ENCODE measurements at places on chromosomes 3 and 15.
A peak's percentile ranks its signal among the peaks of the same experiment; 100 is the strongest.

DNA sequence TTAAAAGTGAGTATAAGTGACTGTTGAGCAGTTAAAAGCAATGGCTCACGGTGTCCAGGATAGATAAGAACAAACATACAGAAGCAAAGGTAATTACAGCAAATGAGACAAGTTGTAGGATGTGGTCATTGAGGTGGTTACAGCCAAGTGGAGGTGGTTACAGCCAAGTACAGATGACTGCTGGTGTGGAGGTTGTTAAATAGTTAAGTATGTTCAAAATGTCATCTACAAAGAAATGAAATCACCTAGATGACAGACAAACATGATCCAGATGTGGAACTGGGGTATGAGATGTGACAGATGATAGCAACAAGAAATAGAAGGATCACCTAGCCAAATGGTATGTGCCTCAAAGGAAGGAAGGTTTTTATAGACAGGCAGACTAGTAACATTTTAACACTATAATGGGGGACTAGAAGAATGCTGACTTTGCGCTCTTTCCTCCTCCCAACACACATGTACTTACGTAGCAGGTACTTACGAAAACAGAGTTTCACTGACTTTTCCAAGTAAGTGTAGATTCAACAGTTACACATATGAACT, 6.8 kb upstream of the ANKRD28 start:
- no peak for ATAC-seq

DNA sequence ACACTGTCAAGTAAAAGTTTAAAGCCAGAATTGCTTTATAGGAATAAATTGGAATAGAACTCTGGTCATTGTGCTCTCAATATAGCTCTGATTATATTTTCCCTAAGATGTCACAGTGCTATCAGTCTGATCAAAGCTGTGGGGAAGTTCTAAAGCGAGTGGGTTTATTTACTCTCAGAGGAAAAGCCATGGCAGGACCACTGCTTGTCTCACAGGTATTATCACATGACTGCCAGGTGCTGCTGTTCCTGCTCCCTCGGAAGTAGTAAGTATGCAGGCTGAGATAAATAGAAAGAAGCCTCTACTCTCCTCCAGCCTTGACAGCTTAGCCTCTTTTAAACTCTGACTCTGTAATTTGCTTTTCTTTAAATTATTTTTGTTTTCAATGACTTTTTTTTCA, 49.1 kb upstream of the UTS2B start:
- no peak for ATAC-seq

GRCh38 chr3:45272828-45273470, 46.9 kb upstream of the TMEM158 start:
- ATAC-seq, result no peak

DNA sequence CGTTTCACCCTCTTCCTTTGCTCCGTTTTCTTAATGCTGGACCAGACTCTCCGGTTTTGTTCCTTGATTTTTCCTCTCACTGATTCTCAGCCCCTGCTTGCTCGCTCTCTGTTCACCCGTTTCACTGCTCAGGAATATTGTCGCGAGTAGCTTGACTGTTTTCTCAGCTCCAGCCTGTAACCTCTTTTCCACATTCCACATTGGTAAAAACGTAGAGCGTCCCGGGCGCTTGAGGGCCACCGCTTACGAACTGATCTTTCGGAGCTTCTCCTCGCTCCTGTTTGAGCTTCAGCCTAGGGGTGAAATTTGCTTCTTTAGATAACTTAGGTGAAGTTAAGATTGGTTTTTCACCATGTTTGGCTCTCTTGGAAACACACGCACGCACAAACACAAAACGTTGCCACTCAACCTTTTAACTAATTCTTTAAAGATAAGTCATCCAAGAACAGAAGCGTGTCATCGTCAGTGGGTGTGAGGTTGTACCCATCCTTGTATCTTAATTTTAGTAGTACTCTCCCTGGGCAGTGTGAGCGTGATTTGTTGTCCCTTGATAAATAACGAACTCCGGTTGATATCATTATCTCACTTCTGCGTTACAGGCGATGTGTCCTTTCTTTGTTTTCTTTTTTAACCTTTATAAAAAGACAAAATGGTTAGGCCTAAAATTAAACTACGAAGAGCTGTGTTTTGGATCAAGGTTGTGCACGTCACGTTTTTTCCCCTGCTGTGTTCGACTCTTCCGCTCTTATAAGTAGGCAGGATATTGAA, 1.0 kb downstream of the PAK2 start:
- peak; percentile 9 for ATAC-seq

DNA sequence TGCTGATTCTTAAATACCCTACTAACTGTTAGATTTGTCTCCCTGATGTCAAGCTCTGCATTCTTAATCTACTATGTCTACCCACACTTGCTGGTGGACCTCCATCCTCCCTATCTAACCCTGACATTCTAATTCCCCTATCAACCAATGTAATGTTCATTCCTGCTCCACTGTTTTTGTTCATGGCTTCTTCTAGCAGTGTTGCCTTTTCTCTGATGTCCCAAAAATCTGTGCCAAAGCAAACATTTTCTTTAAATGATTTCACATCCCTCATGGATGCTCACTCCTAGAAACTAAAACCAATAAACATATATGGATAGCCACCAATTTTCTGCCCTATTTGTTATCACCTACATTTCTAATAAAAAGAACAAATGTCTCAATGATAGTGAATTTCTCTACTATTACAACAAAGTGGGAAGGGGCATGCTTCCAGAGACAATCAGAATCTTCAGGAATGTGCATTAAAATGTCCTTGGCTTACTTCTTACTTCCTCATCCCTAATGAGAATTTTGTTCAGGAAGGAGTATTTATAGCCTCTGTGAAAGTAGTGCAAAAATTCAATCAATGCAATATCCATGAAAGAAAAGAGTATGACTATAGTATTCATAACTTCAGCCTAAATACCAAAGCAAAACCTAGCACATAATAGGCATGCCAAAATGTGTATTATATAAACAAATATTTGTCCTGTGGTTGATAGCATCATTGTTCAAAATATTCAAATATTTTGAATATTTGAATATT, 273.3 kb downstream of the ZNF385D start:
- no peak for ATAC-seq

DNA sequence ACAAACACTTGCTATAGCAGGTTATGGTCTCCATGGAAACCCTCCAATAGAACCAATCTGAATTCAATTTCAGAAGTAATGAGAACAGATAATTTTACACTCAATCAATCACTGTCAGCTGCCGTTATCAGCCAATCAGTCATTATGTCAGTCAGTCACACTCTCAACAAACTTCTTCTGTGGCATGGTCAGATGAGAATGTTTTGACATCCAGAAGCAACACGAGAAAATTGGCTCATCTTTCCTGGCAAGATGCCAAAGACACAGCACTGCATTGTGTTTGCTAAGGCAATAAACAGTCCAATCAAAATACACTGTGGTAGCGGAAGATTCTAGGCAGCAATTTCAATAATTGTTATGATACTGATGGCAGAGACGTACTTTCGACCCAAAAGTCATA, 190.7 kb downstream of the RORA start:
- ATAC-seq, result no peak

- ATAC-seq, result no peak
These were observed 61.8 kb downstream of the ARHGEF26 start for GRCh38 chr3:154182975-154183374.

DNA sequence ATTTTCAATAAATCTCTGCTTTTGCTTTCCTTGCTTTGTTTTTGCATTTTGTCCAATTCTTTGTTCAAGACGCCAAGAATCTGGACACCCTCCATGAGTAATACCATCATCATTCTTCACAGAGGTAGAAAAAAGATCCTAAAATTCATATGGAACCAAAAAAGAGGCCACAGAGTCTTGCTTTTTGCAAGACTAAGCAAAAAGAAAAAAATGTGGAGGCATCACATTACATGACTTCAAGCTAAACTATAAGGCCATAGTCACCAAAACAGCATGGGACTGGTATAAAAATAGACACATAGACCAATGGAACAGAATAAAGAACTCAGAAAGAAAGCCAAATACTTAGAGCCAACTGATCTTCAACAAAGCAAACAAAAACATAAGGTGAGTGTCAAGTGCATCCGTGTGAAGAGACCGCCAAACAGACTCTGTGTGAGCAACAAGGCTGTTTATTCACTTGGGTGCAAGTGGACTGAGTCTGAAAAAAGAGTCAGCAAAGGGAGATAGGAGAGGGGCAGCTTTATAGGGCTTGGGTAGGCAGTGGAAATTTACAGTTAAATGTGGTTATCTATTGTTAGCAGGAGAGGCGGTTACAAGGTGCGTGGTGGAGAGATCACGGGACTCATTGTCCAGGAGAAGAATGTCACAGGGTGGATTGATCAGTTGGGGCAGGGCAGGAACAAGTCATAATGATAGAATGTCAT, 10.9 kb downstream of the STRIT1 start:
- ATAC-seq, result no peak

DNA sequence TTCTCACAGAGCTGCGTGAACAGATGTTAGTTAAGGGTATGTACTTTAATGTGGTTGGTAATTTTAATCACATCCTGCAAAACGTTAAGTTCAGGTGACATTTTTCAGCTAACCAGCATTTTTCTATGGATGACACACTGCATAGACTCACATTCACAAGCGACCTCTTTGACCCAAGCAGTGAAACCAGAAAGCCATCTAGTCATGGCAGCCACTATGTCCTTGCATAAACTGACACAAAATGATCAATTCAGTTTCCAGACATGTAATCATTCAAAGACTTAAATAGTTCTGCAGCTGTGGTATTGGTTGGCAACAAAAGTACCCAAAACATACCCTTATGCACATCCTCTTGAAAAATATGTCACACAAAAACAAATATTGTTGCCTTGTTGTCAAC, 7.4 kb upstream of the CAPN7 start:
- no peak for ATAC-seq

GRCh38 chr3:185677146-185677829, 91.2 kb downstream of the SENP2 start:
- ATAC-seq, result peak; percentile 99

- peak; percentile 84 for ATAC-seq
These were observed 166.3 kb downstream of the VGLL4 start for GRCh38 chr3:11477407-11477911.

DNA sequence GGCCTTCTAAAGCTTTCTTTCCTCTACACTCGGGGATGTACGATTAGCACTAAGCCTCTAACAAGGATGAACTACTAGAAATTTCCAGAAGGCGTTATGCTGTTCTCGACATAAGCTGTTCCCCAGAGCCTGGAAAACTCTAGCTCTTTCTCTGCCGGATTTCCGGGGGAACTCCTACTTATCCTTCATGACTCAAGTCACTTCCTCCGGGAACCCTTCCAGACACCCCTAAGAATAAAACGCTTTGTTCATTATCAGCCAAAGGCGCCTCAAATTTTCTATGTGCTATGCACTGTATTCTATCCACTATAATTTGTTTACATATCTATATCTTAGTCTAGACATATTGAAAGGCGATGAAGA, 455 bp upstream of the SNAP23 start:
- no peak for ATAC-seq

DNA sequence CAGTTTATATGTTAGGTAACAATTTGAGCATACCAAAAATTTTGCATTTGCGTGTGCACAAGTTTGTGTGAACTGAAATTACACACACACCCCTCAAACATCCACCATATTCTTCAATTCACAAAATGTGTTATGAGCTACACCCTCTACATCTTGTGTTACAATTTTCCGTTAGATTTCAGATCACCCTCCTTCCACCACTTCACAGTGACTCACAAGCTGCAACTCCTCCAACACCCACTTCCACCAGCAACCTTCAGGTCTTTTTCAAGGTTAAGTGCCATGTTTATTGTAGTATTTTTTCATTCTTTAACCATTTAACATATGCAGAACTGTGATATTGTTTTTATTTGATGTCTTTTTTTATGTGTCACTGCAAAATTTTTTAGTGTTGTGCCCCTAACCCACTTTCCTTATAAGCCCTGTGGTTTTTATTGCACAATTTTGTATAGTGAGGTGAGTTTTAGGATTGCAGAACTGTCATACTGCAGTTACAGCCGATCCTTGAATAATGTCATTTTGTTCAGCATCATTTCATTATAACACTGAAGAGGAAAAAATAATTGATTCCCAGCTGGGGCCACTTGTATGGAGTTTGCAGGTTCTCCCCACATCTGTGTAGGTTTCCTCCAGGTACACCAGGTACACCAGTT, 148.9 kb downstream of the PLCL2 start:
- no peak for ATAC-seq

GRCh38 chr15:64029633-64030032, 16.7 kb downstream of the DAPK2 start:
- ATAC-seq, result no peak

GRCh38 chr3:174342941-174343501, 516.1 kb upstream of the NAALADL2 start:
- no peak for ATAC-seq

DNA sequence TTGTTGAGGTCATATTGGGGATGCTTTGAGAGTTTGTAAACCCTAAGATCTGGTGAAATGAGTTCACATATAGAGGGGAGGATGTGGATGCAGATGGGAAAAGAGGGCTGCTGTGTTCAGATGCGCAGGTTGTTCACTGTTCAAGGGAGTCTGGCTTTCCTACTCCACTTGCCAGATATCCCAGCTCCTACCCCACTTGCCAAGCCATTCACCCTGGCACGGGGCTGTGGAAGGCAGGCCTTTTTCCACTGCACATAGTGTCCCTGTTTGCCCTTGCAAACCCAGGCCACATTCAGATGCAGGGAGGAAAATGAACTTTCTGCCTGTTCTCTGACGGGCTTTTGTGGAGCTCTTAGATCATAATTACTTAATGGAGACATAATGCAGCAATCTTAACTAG, 29.0 kb downstream of the CRABP1 start:
- ATAC-seq, result no peak

- ATAC-seq, result no peak
These were observed 46.5 kb upstream of the MANF start for GRCh38 chr3:51338632-51339031.

DNA sequence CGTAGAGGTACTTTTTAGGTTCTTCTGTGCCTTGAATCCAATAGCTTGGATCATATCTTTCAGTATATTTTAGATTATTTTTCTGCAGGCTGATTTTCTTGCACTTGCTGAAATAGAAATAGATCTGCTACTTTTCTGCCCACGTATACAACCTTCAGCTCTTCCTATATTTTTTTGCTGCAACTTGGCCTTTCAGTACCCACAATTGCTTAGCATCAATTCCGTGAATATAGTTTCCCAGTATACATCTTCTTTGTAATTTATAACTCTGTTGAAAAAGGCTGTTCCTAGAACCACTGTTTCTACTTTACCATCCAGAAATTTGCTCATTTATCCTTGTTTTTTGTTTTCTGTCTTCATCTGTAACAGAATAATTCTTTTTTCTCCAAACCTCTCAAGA, 36.2 kb downstream of the GTF2E1 start:
- no peak for ATAC-seq

DNA sequence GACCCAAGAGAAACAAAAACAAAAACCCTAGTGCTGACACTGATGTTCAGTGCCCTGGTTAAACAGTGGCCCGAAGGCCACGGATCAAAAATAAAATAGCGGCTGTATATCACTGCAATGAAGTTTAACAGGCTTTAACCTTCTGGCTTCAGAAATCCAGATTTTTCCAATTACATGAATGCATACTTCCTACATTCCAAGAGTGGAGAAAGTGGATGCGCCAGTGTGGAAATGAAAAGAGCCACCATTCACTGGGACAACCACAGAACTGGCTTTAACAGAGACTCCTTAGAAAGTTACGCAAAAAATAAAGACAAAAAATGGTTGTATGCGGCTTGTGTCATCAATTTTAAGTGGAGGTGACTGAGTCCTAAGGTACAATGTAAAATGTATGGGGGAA, 522.2 kb downstream of the FHIT start:
- ATAC-seq, result no peak

GRCh38 chr3:125017406-125017805, 38.4 kb downstream of the HEG1 start:
- ATAC-seq, result no peak

- no peak for ATAC-seq
These were observed 14.4 kb downstream of the THOC7 start for GRCh38 chr3:63849175-63849574.

Data from motor neuron (in vitro differentiated cells).